Vagina (tissue), 2 donors: ENCODE measurements at places on chromosomes 13 and 19.

DNA sequence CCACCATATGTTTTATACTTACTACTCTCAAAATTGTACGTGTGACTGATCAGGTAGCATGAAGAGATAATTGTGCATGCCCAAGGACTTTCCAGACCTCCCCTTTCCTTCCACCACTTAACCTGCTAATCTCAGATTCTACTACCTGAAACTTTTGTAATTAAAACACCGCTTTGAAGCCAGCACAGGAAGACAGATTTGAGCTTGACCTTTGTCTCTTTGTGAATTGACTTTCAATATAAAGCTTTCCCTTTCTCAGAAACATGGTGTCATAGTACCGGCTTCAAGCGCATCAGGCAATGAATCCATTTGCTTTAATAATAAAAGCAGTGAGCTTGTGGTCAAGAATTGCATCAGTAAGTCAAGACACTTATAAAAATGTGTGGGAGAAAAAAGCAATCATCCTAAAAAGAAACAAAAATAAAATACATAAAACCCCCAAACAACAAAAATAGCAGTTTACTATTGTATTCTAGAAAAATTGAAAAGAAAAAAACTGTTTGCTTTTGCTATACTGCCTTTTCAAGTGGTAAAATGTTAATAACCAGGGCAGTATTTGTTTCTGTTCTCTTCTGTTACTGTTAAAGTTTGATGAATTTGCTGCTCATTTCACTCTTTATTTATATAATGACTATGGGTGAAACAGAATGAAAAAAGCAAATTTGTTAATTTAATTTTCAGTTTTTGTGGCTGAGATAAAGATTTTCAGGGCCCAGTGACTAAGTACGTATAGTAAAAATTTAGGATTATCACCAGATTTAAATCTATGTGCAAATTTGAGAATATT is 2075.3 kb downstream of the PCDH9 start:
- DNase-seq: no peak

DNA sequence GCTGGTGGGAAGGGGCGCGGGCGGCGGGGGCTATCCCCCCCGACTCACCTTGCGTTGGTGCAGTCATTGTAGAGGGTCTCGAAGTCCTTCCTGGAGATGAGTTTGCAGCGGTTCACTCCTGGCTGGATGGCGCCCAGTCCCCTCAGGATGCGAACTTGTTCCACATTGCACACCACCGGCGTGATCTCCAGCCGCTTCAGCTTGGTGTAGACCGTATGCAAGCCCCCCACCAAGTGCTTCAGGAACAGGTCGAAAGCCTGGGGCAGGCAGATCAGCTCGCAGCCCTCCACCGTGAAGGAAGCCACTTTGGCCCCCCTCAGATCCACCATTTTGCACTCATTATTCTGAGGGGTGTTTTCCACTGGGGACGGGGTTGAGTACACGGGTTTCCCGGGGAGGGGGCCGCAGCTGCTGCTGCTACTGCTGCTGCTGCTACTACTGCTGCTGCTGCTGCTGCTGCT is 1.1 kb downstream of the DACH1 start:
- no peak for DNase-seq

DNA sequence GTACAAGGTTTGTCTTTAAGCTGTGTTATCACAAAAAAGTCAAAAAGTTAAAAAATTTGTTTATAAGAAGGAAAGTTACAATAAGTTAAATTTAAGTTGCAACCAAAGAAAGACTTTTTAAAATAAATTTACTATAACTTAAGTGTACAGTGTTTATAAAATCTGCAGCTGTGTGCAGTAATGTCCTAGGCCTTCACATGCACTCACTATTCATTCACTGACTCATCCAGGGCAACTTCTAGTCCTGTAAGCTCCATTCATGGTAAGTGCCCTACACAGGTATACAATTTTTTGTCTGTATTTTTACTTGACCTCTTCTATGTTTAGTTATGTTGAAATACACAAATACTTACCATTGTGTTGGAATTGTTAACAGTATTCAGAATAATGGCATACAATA is 667.9 kb upstream of the SLITRK5 start:
- no peak for DNase-seq

DNA sequence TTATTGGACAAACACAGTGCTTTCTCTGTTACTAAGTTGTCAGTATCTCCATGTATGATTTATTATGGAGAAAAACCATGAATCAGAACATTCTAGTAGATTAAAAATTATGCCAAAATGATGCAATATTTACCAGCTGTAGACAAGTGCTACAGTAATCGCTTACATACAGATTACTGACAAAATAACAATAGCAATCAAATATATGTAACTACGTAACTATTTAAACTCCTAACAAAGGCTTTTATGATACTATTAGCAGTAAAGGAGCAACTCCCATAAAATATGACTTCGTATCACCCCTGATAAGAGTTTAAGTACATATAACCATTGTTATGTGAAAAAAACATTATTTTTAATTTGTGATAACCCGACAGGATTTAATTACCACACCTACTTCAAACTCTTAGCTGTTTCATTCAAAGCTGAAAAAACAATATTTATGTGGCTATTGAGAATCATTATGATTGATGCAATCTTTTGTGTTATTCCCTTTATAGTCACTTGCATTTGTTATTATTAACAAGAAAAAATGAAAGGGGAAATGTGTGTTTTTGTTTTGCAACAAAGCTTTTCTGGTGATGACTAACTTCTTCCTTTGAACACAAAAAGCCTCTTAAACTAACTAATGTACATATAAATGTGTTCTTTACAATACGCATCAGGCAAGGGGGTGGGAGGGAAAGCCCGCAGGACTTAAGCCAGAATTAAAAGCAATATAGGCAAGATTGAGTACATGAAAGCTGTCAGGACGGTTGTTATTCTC is 147.4 kb downstream of the ABCC4 start:
- DNase-seq: no peak

DNA sequence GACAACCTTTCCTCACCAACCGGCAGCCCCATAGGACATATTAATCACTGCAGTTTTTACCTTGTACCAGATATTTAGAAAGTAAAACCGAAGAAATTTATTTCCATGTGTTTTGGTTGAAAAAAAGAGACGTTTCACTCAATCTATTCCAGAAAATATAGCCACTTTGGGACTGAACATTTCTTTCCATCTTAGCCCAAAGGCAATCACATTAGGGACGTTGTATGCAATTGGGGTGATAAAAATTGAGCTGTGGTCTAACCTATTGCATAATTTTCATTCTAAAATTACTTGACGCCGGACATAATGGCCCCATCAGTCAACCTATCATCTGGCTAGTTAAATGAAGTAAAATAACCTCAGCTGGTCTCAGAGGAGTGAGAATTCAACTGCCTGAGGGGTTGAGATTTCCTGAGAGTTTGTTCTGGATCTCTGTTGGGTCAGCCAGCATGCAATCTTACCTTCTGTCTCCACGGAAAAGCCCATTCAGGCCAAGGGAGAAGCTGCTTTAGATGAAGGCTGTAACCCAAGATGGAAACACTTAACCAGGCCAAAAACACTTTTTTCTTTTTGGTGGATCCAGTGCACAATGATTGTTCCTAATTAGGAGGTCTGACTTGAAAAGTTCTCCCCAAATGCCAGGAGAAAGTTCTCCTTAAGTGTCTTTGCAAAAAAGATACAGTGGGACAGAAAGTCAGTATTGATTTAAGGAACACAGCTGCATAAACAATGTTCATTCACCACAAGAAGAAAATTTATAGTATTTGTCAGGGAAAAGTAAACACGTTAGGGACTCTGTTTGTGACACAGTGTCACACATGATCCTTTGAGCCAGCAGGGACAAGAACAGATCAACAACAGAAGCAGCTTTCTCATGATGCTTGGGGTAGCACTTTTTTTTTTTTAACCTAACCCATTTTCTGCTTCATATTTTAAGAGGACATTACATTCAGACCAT is 34.1 kb downstream of the DLEU7 start:
- no peak for DNase-seq

DNA sequence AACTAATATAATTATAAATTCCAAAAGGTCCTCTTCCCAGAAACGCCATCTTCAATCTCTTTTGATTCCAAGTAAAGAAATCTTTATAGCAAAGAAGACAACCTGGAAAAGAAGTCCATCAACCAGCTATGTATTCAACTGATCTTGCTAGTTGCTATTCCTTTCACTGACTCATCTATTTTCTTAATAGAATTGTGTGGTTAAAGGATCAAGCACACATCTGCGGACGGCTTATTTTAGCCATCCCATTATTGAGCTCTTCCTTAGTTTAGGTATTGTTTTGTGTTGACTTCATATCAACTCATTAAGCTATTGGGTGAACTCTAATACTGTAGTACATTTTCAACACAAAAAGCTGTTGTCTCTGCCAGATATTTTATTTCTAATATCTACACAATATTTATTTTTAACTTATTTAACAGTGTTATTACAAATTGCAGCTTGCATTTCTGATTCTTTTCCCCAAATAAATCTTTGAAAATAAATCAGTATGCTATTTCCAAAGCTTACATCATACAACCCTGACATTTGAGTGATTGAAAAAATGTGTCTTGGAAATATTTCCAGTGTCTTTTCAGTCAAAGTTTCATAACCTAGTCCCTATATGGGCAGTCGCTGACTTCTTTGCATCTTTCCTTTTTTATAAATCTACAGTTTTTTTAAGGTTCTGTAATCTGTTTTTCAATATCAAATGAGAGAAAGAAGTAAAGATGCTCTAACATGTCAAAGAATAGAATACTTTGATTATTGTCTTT is 158.8 kb upstream of the SPRY2 start:
- no peak for DNase-seq

DNA sequence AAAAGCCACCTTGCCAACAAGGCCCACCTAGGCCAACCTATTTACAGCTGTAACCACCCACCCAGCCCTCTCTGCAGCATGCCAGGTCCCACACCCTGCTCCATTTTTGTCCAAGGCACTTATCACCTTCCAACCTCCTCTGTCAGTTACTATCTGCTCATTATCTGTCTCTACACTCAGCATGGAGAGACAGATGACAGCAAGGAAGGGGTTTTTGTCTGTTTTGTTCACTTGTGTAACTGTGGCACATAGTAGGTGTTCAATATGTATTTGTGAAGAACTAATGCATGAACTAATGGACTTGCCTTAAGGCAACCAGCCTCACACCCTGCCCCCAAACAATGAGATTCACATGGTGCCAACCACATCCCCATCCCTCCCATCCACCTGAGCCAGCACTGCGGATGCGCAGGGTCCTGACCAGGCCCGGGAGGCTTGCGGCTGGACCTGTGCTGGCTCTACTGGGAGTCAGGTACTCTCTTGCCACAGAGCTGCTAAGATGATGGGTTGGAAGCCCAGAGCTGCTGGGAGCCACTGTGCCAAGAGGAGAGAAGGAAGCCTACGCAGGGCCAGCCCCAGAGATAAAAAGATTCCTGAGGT is 17.3 kb downstream of the DEDD2 start:
- no peak for DNase-seq

DNA sequence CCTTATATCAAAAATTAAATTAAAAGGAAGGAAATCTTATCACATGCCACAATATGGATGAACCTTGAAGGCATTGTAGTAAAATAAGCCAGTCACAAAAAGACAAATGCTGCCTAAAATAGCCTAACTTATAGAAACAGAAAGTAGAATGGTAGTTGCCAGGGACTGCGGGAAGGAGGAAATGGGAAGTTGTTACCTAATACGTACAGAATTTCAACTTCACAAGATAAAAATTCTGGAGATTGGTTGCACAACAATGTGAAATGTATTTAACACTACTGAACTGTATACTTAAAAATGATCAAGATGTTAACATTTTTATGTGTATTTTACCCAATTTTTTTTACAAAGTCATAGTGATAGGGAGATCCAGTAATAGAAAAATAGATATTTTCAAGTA is 10.2 kb upstream of the N4BP2L2 start:
- DNase-seq: no peak

- no peak for DNase-seq
These were observed 12.0 kb downstream of the B3GNT3 start for GRCh38 chr19:17806945-17807344.

- DNase-seq: no peak
These were observed 3.1 kb downstream of the SMG9 start for GRCh38 chr19:43751466-43752220.

- no peak for DNase-seq
These were observed 230.9 kb downstream of the TEX29 start for GRCh38 chr13:111551204-111551820.

- DNase-seq: no peak
These were observed 125.2 kb downstream of the KDM4B start for GRCh38 chr19:5093948-5094718.

DNA sequence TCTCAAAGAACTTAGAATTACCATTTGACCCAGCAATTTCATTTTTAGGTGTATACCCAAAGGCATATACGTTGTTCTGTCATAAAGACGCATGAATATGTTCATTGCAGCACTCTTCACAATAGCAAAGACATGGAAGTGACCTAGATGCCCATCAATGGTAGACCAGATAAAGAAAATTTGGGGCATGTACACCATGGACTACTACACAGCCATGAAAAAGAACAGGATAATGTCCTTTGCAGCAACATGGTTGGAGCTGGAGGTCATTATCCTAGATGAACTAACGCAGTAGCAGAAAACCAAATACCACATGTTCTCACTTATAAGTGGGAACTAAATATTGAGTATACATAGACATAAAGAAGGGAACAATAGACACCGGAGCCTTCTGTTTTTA is 20.7 kb downstream of the PAN3 start:
- no peak for DNase-seq
